ENCODE measurements at places on chromosomes 2 and 18.

GRCh38 chr2:102743259-102743658 lies 18.6 kb upstream of the TMEM182 start:
- no peak for DNase-seq

DNA sequence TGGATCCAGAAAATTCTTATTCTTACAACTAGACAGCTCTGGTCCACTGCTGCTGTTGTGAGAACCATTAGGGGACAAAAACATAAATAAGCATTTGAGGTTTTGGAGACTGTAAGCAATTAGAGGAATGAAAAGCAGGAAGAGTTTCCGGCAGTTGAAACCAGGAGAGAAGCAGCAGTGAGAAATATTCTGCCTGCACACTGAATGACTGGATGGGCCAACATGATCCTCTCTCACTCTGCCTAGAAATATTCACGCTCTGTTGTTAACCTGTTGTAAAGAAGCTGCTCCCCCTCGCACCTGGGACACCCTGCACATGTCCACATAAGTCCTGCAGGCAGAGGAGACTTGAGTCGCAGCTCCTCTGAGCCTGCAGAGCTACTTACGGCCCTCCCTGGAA lies 60.4 kb upstream of the RNF152 start:
- DNase-seq = no peak

- DNase-seq = no peak
Observed at GRCh38 chr2:4635289-4635688, 931.9 kb downstream of the DCDC2C start.

DNA sequence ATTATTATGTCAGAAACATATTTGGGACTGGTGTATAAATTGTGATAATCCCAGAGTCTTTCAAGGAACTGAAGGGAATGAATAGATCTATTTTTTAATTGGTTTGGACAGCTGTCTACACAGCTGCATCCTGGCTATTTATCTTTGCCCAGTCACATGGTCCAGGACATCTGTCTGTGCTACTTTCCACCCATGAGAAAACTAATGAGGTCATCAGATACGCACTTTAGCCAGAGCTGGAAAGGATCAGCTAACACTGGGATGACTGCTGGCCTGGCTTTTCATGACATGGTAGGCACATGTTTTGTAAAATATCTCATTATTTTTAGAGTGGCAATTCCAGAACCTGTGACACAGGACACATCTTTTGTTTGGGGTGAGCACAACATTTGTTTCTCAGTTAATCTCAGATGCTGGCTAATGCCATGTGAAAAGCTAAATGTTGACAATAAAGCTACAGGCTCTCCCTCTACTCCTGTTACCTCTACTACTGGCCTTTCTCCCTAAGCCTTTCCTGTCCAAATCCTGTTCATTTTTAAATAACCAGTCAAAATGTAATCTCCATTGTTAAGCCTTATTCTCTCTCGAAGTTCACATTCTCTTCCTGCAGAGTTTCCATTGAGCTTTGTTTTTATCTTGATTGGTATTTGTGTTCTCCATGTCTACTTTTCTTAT lies 500.7 kb downstream of the RIT2 start:
- no peak for DNase-seq

DNA sequence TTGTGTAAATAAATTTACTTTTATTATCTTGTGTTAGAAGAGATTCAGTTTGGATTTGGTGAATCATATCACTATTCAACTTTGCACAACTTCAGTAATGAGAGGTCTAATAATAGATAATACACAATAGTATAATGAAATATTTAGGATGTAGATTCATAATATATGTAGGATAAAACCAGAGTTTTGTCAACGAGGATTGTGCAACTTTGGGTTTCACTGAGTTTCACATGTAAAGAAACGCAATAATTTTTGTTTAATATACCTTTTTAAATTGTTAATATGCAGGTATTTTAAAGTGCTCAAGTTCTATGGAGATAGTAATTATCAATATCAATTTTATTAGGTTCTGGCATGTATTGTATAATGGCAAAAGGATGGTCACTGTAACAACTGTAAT lies 5.3 kb downstream of the CALCRL start:
- no peak for DNase-seq

DNA sequence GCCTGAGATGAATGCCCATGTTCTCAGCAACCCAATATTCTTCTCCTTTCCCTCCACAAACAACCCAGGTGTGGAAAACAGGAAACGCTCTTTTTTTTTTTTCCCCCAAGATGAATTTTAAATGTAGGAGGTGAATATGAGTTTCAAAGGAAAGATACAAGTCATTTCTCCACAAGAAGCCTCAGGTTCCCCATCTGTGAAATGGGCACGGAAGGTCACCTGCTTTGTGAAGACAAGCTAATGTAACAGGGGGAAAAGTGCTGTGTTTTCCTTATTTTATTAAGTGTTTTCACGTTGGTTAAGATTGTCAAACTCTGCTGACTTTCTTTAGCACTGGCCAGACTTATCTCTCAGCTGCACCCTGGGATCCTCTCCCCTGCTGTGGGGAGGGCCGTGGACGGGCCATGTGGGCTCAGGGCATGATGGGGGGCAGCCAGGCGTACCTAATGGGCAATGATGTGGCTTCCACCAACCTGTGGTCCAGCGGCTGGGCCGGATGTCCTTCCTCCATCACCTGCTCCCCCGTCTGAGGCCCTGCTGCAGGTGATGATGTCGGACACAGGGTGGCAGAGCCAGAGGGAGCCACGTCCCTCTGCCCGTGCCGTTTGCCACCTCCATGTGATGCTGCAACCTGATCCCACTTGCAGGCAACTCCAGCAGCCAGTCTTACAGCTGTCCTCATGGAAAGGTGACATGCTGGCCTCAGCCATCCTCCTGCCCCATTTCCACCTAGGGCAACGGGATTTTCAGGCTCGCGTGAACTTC lies 130.0 kb upstream of the PXDN start:
- no peak for DNase-seq

- DNase-seq = no peak
Observed at GRCh38 chr2:74760875-74761630, 72.9 kb upstream of the HK2 start.

GRCh38 chr2:95058466-95058988 lies 33.0 kb downstream of the MAL start:
- DNase-seq = peak; percentile 86

DNA sequence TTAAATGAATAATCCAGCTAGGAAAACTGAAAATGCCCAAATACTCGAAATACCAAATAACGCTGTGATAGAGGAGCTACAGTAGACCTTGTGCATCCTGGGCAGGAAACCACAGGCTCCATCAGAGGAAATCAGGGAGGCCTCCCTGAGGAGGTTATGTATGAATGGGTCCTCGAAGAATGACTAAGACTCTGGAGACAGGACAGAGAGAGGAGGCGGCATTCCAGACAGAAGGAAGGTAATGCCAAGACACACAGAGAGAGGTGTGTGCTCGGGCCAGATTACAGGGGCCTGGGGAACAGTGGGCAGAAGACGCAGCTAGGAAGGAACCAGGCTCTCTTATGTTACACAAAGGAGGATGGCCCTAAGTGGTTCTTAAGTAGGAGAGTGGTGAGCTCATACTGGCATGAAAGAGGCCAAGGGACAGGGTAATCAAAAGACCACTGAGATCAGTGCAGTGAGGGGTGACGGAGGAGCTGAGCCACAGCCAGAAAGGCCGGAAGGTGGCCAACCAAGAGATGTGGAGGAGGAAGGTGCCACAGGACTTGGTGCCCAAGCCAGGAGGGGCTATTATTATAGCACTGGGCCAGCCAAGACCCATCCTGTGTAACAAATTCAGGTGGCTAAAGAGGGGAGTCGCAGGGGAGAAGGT lies 9.9 kb downstream of the ST3GAL5 start:
- DNase-seq = no peak

GRCh38 chr2:1227274-1227900 lies 185.9 kb upstream of the TPO start:
- no peak for DNase-seq

DNA sequence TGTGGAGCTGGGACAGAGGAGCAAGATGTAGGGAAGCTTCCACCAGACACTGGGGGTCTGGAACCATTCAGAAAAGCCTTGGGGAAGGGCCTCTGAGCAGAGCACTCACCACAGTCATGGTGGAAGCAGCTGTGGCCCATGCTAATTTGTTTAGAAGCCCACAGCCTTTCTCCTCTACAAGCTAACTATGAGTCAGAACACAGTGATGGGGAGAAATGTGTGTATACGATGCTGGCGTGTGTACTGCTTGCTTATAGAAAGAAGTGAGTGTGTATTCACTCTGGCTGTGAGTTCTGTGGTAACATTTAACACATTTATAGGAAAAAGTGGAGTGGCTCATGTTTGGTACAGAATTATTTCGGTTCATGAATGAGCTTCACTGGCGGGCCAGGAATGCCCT lies 157.0 kb upstream of the ACAA2 start:
- no peak for DNase-seq

- DNase-seq = no peak
Observed at GRCh38 chr2:225070811-225071210, 28.5 kb upstream of the DOCK10 start.

Measured in hematopoietic multipotent progenitor cell treated with erythropoietin and hydrocortisone succinate and interleukin-3 and kit ligand, for 8 days (in vitro differentiated cells).